ENCODE measurements at places on chromosomes 2 and 18.
A peak's percentile ranks its signal among the peaks of the same experiment; 100 is the strongest.

DNA sequence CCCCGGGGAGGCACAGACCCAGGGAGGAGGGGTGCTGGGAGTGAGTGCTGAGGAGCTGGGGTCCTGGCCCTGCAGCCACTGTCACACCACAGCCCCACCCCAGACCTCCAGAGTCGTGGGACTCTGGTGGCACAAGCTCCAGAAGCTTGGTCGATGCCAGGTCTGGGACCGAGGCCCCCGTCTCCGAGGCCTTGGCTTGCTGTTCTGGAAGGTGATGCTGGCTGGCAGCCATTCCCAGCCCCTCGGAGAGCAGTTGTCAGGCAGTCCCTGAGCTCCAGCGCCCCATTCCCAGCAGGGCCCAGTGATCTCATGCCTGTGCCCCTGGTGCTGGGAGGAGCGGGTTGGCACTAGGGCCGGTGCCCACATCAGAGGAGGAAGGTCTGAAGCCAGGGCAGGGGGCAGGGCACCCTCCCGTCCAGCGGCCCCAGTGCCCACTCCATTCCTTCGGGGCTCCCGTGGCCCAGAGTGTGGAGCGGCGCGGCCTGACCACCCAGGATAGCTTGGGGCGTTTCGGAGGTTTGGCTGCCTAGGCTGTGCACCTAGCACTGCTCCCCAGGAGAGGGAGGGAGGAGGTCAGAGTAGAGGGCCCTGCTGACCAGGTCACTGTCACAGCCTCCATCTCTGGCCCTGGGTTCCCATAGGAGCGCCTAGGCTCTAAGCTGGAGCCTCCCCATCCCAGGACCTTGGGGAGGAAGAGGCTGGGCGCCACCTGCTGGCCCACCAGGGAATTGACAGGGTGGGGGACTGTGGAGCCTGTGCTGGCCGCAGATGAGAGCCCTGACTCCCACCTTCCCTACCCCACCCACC is 16.8 kb upstream of the ALPI start:
- DNase-seq: no peak

DNA sequence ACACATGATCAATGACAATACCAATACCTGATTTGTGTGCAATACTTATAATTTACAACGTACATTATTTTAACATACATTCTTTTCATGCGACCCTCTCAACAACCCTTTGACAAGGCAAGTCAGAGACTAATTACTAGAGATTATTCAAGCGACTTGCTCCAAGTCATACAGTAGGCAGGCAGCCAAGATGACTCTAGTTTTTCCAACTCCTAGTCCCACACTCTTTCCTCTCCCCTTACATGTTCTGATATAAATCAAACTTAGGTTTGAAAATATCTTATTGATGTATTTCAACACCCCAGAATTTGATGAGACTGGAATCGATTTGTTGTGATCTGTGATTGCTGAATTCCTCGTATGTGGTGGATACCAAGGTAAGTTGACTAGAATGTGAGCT is 8.0 kb upstream of the CYP27C1 start:
- no peak for DNase-seq

- DNase-seq: no peak
Observed at GRCh38 chr18:26911840-26912239, 46.3 kb upstream of the AQP4 start.

DNA sequence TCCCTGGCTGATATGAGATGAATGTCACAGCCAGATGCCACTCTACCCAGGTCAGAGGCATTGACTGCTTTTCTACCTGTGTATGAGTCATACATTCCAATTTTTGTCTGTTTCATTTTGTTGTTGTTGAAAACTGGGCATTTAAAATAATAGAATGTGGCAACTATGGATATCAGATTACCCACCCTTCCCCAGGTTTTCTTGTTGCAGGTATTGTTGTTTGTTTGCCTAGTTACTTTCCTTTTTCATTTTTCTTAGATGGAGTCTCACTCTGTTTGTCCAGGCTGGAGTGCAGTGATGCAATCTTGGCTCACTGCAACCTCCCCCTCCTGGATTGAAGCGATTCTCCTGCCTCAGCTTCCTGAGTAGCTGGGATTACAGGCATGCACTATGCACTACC is 70.2 kb downstream of the LRRC30 start:
- DNase-seq: no peak

DNA sequence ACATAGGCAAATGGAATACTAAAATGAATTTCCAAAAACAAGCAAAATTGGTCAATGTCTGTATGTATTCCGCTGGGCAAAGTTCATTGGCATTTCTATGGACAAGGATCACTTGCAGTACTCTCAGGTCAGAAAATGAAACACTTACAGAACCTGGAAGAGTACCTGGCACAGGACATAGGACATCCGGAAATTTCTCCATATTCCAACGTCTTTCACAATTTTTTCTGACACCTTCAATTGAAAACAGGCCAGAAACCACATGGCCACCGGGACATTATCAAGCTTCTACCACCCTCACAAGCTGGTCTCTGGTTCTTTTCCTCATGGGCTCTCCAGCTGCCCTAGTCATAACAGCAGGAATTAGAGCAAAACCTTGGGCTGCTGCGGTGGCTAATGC is 96.9 kb upstream of the MSH6 start:
- DNase-seq: no peak

GRCh38 chr18:30385684-30386083 is 656.9 kb downstream of the DSC3 start:
- no peak for DNase-seq

- no peak for DNase-seq
Observed at GRCh38 chr2:219748671-219749570, 121.5 kb downstream of the SLC4A3 start.

GRCh38 chr2:203077451-203077850 is 62.8 kb downstream of the NBEAL1 start:
- DNase-seq: no peak

DNA sequence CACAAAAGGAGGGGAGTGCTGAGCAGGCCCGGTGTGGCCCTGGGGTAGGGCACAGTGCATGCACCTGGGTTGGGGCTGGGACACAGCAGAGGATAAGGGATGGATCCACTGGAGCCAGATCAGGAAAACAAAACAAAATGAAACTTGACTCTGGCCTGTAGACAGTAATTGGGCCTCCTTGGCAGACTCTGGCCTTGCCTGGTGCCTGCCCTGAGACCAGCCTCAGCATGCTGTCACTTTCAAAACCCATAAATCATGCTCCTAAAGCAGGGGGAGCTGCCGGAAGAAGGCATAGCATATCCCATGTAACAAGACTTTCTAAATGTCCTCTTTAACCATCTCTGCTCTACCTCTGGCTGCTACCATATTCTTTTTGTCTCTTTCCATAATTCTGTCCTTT is 61.1 kb upstream of the IGFBP5 start:
- no peak for DNase-seq

DNA sequence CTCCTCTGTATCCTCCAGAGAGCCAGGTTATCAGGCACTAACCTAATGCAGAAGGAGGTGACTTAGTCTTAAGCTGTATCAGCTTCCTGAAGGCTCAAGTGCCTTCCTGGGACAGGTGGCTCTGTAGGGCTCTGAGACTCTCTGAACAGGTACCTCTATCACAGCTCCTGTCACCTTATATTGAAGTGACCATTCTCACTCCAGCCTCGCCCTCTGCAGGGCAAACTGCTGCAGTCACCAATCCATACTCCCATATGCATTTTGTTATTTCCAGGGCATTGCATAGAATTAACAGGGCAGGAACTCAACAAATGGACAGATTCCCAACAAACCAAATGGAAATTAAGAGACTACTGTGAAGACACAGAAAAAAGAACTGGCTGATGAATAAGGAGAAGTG is 203.0 kb upstream of the REV1 start:
- DNase-seq: no peak

DNA sequence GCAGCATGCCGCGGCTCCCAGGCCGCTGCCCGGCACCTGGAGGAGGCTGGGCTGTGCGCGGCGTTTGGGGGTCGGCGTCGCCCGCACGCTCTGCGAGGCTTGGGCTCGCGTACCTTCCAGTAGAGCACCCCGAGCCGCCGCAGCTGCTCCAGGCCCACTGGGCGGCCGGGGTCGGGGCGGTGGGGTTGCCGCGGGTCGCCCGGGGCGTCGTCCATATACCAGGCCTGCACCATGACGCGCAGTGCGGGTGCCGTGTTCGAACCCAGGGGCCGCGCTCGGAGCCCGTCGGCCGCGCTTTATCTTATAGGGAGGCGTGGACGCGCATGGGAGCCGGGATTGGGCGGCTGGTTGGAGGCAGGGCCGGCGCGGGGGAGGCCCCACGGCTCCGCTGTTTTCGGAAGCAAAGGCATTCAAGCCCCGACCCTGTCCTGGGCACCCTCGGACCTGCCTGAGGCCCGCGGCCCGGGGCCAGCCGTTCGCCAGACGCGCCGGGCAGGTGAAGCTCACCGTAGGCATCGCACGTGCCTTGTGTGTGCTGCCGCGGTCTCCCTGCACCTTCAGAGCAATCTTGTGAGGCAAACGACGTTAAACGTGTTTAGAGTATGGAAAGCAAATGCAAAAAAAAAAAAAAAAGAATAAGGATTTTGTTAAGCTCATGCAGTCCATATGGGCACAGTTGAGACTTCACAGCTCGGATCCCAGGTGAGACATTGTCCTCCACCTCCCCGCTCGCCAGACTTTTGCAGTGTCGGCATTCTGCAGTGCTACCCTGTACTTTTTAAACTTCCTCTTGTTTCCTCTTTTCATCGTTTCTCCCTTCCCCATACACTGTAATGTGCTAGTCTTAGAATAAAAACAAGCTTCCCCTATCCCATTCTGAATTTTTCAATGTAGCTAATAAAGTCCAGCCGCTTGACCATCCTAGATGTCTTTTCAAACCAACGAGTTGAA is at the start of gene ADI1:
Gene ADI1 (minus strand): TSS at position 277 of the 951 bp plus-strand sequence. CDS start 44 bp downstream, at position 233.
- peak; percentile 50 for DNase-seq

DNA sequence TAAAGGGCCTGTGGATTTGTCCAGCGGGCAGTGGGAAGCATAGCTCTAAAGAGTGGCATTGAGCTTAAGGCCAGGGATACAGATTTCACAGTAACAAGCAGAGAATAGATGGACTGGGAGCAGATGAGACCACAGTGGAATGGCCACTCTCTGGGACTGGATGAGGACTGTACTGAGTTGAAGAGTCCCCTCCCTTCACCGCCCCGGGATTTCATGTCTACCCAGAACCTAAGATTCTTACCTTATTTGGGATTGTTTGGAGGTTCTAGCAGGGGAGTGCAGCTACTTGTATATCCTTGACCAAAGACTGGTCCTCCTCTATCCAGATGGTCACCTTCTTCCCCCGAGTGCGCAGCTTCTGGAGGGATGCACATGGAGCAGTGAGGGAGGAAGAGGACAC is 28.0 kb upstream of the EFEMP1 start:
- DNase-seq: no peak

DNA sequence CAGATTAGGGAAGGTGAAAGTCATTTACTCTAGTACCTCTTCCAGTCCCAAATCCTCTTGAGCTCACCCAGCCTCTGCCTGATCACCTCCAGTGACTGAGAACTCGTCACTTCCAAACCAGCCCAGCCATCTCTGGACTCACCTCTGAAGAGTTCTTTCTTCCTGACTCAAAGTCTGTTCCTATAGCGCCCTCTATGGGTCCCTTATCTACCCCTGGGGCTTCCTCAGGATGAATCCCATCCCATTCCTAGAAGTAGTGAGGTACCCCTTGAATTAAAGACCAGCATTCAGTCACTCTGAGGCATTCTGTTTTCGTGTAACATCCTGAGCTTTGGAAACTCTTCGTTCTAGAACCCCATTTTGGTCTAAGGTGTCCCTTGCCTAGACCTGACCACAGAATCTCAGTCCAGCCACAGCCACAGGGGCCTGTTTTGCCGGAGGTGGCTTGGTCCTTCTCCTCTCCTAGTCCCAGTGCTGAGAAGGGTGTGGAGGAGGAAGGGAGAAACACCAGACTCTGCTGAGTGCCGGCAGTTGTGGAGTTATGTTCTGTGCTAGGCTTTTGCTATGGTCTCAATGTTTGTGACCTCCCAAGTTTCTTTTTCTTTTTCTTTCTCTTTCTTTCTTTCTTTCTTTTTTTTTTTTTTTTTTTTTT is 32.7 kb downstream of the SIX3 start:
- no peak for DNase-seq

DNA sequence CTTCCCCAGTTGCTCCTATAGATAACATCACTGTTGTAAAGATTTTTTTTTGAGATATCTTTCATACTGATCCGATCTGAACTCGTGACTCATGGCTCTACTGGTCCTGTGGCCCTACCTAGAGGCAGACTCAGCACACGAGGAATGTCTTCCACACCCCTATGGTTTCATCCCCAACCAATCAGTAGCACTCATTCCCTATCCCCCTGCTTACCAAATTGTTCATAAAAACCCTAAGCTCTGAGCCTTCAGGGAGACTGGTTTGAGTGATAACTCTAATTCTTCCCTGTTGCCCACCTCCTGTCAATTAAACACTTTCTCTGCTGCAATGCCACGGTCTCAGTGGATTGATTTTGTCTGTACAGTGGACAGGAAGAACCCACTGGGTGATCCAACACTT is 4.2 kb upstream of the SAP130 start:
- no peak for DNase-seq

GRCh38 chr2:45698554-45698953 is 47.1 kb downstream of the PRKCE start:
- DNase-seq: no peak

DNA sequence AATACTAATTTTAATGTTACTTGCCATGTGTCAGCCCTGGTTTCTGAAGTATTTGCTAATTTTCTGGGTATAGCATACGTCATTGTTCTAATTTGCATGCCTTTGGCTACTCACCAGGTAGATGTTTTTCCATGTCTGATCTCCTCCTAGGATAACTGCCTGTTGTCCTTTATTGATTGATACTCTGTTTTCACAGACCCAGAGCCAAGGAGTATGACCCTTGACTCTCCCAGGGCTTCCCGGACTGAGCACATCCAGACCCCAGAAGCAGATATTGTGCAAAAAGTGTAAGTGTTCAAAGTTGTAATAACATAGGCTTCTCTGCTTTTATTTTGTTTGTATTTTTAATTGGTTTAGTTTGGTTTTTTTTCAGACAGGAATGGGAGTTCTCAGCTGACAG is 53.8 kb downstream of the SUMO1 start:
- no peak for DNase-seq

DNA sequence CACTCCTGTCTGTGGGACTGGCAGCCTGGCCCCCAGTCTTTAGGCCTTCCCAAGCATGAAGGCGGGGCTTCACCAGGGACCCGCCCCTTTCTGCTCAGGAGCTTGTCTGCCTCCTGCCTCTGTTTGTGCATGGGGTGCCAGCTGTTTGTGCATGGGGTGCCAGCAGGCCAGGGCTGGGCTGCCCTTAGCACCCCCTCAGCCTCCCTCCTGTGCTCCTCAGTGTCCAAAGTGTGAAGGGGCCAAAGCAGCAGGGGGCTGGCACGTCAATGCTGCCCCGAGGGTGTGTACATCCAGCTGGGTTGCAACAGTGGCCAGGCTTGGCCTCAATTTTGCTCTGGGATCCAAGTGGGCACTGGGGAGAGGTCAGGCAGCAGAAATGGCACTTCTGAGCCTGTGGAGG is 298.0 kb upstream of the GALNT5 start:
- DNase-seq: no peak

DNA sequence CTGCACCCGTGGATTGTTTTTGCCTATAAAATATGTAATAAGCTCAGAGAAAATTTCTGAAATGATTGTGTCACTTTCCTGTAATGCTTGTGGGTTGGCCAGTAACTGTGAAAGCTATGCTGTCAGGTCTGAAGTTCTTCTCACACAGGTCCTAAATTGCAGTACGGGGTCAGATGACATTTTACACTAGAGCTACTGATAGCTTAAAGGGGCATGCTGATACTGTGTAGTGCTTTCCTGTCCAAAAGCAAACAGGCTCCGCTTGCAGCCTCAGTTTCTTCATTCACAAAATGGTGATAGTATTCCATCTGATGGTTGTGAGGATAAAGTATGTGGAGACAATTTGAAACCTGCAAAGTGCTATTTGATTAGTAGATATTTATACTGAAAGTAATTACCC is 7.6 kb upstream of the FARSB start:
- DNase-seq: no peak

- DNase-seq: no peak
Observed at GRCh38 chr18:45324495-45325113, 290.7 kb upstream of the SLC14A2 start.

- DNase-seq: no peak
Observed at GRCh38 chr18:41906528-41907146, 48.4 kb upstream of the PIK3C3 start.
